ENCODE measurements at places on chromosomes 11 and 22.

- no peak for DNase-seq
Observed at GRCh38 chr11:111427471-111427912, 48.4 kb upstream of the POU2AF1 start.

- no peak for DNase-seq
Observed at GRCh38 chr11:111923951-111924350, 5.2 kb downstream of the C11orf52 start.

- DNase-seq: no peak
Observed at GRCh38 chr22:46045459-46046298, 68.7 kb upstream of the WNT7B start.

DNA sequence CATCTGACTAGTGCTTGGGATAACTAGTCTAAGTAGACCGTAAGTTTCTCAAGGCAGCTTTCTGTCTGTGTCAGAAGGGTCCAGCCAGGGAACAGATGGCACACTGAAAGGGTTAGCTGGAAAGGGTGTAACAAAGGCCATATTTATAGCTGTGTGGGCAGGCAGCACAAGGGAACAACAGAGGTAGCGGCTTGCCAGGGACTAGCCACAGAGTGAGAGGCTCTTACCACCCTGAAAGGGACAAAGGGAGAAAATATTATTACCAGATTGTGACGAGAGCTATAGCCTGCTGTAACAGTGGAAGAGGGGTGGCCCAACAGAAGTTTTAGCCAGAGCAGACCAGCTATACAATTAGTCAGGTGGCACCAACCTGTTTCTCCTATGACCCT, 129.4 kb downstream of the CCDC34 start:
- DNase-seq: no peak

- no peak for DNase-seq
Observed at GRCh38 chr11:75476739-75477613, 44.0 kb upstream of the KLHL35 start.

DNA sequence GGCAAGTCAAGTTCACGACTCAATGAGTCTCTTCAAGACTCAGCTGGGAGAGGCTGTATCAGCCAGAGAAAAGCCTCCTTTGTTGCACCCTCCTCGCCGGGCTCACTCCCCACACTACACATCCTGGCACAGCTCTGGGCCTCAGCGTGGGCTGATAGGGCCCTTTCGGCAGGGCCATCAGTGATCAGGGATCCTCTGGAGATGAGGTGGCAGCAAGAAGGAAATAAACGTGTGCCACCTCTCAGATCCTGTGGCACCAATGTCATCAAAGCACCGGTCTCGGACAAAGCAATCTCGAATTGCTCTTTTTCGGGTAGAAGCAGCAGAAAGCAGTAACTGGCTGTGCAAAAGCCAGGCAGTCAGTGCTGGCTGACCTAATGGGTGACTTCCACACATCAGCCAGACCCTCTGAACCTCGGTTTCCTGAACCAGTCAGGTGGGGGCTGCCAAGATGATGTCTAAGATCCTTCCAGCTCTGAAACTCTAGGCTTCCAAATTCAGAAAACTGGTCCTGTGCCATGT, 2.1 kb downstream of the EHD1 start:
- DNase-seq: no peak

GRCh38 chr22:32607086-32607485, 132.5 kb downstream of the FBXO7 start:
- no peak for DNase-seq

- DNase-seq: no peak
Observed at GRCh38 chr22:17264321-17265052, 45.3 kb upstream of the ADA2 start.

DNA sequence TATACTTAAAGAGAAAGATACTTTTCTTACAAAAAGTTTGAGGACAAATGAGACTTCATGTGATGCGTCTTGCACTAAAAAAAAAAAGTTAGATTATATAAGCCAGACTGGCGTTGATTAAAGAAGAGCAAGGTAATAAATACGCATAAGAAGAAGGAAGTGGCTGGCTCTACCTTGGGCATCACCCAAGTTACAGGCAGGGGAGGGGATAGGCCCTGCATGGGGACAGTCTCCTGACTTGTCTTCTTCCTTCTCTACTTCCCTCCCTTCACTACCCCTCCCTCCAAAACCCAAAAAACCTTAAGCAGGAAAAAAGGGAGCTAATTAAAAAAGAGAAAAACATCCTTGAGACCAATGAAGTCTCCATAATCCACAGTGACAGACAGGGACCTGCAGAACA, 22.3 kb upstream of the TMA7B start:
- DNase-seq: no peak

DNA sequence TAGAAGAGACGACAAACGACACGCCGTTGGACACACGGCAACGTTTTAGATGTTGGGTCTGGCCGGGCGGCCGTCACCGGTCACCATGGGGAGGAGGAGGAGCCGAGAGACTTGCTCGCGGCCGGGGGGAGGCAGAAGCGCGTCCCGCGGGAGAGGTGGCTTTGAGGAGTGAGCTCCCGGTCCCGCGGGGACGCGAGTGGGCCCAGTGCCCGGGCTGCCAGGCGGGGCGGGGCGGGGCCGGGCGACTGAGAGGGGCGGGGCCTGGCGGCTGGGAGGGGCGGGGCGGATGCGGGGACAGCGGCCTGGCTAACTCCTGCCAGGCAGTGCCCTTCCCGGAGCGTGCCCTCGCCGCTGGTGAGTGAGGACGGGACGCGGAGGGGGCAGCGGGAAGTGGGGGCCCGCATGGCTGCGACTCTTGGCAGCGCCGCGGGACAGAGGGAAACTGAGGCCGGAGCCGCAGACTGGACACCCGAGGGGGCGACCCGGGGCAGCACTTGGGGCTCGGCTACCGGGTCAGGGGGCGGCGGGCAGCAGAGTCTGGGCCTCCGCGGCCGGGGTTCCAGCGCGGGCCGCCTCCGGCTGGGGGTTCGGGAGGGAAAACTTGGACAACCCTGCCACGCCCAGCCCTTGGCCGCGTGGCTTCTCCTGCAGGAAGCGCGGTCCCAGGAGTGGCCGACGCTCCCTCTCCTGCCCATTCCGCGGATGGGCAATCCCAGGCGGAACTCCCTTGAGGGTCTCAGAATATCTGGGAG, at the start of gene TSPO:
TSPO (plus strand) TSS at position 309 of the 752 bp plus-strand sequence. CDS start 7,680 bp downstream, outside the sequence.
- DNase-seq: peak; percentile 59

DNA sequence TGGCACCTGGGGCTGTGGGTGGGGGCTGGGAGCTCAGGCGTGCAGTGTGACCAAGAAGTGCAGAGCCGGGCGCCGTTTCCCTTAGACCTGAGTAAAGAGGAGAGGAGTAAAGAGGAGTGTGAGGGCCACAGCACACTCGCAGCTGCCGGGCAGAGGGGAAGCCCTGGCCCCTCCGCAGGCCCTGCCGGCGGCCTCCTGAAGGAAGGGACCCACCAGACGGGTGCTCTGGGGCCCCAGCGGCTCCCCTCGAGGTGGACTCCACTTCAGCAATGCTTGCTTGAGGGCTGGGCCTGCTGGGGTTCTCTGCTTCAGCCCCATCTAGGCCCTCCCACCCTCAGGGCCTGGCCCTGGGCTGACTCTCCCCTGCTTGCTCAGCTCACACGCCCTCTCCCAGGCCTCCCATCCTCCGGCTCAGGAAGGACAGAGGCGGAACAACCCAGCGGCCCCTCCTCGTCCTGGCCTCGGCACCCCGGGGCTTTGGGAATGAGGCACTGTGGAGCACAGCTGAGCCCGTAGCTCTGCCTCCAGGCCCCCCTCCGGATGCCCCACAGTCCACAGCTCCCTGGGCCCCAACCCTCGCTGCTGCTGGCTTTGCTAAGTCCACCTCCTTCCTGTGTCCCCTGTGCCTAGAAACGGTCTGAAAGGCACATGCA, 1198.7 kb downstream of the BRD1 start:
- DNase-seq: no peak

- DNase-seq: no peak
Observed at GRCh38 chr11:69523453-69523852, 42.0 kb downstream of the LINC01488 start.

DNA sequence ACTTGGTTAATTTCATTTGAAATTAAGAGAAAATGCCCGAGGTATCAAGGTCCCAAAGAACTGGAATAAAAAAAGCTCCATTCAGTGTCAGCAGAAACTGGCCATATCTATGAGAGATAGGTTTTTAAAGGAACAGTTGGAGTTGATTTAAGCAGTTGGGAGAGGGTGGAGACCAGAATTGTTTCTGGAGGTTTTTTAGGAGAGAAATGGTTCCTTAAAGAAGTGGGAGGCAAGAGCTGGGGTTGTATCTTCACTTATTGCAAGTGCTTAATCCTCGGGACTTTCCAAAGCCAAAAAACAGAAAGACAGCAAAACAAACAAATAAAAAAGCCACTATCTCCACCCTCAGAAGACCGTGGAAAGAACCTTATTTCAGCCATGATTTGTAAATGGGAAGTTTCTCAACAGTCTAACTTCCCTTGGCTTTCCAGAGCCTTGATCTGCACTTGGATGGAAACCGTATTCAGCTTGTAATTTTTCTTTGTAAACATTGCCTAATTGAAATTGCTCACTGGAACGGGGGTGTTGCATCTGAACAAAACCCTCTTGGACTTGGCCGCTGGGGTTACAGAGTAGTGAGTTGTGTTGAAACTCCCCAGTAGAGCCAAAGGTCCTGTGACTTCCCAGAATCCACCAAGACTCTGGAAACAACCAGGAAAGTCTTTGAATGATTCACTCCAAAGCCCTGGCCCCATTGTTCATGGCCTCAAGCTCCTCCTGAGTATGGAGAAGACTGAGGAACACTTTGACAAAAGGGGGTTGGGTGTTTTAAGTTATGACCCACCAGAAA, 115.6 kb downstream of the SLC1A2 start:
- no peak for DNase-seq

DNA sequence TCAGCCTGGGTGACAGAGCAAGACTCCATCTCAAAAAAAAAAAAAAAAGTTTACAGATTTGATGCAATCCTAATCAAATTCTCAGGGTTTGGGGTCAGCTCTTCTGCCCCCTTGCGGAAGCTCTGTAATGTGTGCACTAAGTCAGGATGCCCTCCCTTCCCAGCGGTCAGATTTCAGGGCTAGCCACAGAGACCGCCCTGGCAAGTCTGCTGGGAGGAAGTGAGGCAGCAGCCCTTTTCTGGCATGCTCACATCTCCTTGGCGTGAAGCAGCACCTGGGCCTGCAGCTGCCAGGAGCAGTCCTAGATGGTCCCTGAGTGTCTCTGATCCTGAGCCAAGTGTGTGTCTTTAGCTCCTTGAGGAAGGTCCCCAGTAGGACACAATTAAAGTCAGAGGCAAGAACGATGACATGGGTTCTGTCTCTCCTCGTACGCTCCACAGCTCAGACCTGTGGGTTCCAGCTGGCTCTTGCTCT, 10.9 kb upstream of the APOBEC3C start:
- peak; percentile 57 for DNase-seq

- peak; percentile 96 for DNase-seq
Observed at GRCh38 chr22:36528795-36529751, at the start of gene EIF3D. Gene EIF3D (minus strand): TSS chr22:36529166. CDS start chr22:36526121, 3,045 bp downstream.

Data from activated T-helper 1 cell treated with Interleukin-2 at 50 U/mL for 16 hours (primary cell).